ENCODE measurements at places on chromosomes 16 and 17.
A peak's percentile ranks its signal among the peaks of the same experiment; 100 is the strongest.

DNA sequence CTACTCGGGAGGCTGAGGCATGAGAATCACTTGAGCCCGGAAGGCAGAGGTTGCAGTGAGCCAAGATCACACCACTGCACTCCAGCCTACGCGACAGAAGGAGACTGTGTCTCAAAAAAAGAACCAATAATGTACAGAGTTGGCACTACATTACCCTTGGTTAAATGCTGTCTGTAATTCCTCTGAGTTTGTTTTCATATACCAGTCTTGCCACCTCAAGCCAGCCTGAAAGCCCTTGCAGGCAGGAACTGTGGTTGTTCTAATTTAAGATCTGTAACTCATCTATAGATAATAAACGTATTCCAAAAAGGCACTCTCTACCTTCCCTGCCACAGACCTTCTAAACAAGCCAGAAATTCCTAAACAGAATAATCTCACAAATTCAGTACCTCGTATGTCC lies 4.3 kb upstream of the KANSL1 start:
- no peak for DNase-seq

- DNase-seq = peak; percentile 14
Measured at GRCh38 chr17:1643293-1643998, 2.1 kb downstream of the SCARF1 start.

- no peak for DNase-seq
Measured at GRCh38 chr16:80341263-80341662, 199.5 kb upstream of the DYNLRB2 start.

DNA sequence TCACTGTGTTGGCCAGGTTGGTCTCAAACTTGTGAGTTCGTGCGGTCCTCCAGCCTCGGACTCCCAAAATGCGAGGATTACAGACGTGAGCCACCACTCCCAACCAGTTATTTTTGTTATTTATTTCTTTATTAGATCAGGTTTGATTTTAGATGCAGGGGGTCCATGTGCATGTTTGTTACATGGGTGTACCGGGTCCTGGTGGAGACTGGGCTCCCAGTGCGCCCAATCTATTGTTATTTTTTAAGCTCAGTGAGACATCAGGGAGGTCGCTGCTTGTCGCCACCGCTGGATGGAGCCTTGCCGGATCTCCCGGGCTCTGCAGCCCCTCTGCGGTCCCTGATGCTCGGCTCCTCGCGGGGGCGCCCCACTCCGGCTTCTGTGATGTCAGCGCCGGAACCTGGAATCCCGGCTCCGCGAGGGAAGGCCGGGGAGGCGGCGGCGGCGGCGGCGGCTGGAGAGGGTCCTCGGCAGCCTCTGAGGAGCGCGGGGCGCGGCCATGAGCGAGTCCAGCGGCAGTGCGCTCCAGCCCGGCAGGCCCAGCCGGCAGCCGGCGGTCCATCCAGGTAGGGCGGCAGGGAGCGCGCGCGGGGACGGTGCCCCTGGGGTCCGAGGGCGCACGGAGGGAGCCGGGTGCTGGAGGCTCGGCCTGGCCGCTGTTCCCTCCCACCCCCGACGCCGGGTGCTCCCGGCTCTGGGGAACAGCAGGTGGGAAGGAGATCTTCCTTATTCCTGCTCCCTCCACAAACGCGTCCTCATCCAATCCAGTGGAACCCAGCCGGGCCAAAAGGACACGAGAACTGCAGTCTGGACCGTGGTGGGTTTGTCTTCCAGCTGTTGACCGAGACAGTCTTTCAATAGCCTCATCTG lies at the start of gene TMC7:
TSS of gene TMC7 (plus strand) at position 370 of the 870 bp plus-strand sequence. CDS start at position 500, 130 bp downstream.
- no peak for DNase-seq

DNA sequence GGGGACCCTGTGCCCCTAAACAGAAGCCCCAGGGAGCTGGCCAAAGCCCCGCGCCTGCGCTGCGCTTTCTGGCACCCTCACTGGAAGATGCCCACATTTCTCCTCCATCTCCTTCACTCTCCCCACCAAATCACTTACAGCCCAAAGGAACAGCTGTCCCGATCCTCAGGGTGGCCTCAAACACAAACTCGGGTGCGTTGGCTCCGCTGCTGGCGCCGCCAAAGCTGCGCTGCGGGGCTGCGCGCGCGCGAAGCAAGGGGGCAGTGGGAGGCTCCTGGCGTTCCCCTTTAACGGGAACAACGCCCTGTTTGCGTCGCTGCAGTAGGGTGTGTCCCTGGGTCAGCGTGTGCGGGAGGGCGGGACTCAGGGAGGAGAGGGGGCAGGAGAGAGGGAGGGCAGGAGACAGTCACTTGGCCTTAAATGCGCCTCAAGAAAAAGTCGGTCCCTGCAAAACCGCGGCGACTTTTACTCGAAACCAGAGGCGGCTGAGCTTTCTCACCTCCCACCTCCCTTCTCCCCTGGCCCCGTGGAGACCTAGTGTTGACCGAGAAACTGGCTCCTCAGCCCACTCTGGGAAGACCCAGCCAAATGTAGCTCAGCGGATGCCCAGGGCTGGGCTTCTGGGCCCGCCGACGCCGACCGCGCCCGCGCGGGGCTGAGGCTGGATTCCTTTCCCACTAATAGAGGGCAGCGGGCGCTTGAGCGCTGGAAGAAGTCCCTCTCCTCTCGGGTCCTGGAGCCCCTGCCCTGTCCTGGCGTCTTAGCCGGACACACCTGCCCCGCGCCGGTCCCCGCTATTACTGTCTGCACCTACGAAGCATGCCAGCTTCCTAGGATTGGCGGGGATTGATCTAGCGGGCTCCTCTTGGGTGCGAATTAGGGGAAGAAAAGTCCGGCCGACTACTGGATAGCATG lies 2.6 kb downstream of the PMP22 start:
- DNase-seq = peak; percentile 47

GRCh38 chr16:17381784-17382183 lies 89.0 kb downstream of the XYLT1 start:
- DNase-seq = no peak

DNA sequence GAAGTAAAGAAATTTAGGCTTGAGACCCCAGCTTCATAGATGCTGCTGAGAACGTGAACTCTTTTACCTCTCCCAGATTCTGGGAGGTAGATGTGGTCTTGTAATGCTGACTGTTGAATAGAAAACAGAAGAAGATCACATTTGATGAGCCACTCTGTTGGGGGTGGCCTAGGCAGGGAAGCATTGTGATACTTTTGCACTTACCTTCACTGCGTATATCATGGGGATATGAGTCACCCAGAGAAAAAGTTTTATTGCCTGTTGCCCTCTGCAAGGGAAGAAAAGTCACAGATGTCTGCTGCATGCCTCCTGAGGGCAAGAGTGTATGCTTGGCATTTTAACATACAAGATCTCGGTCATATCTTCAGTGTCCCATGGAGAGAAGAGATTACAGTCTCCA lies 365.4 kb downstream of the SNX29 start:
- DNase-seq = no peak

GRCh38 chr17:57888311-57889216 lies 38.7 kb upstream of the MRPS23 start:
- DNase-seq = no peak

Measured in CD14-positive monocyte (primary cell).